ENCODE measurements at places on chromosomes 3 and 15.

DNA sequence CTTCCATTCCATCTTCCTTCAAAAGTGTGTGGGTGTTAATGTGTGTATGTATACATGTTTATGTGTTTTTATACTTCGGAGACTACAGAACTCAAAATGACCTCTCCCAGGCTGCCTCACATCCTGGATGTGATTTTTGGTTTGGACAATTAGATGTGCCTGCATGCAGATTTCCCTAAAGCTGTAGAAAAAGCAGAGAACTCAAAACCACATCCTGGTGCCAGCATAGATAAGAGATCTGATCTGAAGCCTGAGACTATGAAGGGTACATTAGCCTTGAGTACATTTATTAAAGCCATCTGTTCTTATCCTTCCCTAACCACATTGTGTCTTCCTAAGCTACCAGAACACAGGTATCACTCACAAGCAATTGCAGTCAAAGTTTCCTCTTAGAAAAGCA is 319.4 kb upstream of the RASGRP1 start:
- no peak for DNase-seq

DNA sequence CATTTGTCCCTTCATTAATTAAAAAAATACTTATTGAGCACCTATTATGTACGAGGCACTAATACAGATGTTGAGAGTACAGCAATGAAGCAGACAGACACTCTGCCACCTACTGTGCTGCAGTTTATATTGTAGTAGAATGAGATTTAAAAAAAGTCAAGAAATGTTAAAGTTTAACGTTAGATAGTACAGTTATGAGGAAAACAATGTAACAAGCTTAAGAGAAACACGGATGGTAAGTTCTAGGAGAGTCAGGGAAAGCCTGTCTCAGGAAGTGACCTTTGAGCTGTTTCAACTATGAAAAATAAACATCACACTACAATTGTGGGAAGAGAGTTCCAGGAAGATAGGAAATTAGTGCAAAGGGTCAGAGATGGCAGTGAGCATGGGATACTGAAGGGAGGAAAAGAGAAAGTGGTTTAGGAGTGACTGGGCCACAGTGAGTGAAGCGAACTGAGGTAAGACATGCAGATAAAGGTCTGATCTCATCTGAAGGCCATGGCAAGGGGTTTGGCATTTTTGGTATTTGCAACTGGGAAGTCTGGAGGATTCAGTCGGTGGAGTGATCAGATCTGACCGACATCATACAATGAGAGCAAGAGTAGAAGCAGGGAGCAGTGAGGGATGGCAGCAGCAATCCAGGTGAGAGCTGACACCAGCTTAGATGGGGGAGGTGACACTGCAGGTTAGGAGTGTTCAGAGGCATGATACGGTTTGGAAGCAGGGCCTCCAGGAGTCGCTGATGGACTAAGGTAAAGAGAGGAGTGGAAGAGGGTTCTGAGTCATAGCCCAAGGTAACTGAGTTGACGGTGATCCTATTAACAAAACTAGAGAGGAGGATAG is 28.5 kb downstream of the PLSCR4 start:
- DNase-seq: no peak

GRCh38 chr15:38129531-38130204 is 123.0 kb upstream of the SPRED1 start:
- DNase-seq: no peak

GRCh38 chr3:42214064-42214463 is 51.9 kb downstream of the CCK start:
- no peak for DNase-seq

- no peak for DNase-seq
These were observed 408.4 kb downstream of the PLOD2 start for GRCh38 chr3:145752576-145752975.

GRCh38 chr3:27345959-27346865 is 23.0 kb downstream of the NEK10 start:
- no peak for DNase-seq

GRCh38 chr3:109339197-109339596 is 1.9 kb upstream of the DPPA4 start:
- DNase-seq: no peak

DNA sequence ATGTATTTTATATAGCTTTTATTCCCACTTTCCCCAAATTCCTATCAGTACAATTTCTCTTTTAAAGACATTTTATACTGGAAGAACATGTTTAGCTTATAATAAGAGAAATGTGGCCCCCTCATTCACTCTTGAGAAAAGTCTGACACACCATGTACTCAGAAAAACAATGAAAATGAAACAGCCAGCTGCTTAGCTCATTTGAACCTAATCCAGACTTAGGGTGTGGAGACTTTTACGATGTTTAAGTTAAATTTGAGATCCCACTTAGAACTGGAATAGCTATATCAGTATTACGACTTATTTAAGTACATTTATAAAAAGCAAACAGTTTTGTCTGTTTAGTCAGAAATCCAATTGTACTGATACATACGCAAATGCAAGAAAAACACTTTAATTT is 252.3 kb upstream of the ARRDC4 start:
- no peak for DNase-seq

- no peak for DNase-seq
These were observed 82.6 kb downstream of the PCCB start for GRCh38 chr3:136332776-136333175.

DNA sequence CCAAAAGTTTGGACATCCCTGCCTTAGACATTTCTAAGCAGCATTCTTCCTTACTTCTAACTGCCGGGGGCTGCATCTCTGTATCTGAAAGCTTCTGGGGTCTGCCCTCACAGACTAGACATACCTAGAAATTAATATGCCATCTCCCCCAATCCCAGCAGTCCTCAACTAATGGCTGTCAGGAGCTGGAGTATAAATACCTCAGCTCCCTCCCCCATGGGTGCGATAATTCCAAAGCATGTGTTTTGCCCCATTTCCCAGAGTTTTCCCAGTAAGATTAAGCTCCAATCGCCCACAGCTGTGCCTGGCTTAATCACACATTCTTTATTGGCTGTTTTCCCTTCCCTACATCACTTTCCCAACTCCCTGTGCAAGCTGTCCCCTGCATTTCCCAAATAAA is 13.8 kb upstream of the VPS8 start:
- DNase-seq: no peak

- DNase-seq: peak; percentile 88
These were observed at the start of gene SLC25A38 for GRCh38 chr3:39383045-39383880. SLC25A38 (plus strand) TSS chr3:39383370; CDS start chr3:39383725, 355 bp downstream.
